ENCODE measurements at places on chromosomes 4 and X.

GRCh38 chrX:134813697-134814096, 155.4 kb upstream of the PLAC1 start:
- DNase-seq, result no peak

DNA sequence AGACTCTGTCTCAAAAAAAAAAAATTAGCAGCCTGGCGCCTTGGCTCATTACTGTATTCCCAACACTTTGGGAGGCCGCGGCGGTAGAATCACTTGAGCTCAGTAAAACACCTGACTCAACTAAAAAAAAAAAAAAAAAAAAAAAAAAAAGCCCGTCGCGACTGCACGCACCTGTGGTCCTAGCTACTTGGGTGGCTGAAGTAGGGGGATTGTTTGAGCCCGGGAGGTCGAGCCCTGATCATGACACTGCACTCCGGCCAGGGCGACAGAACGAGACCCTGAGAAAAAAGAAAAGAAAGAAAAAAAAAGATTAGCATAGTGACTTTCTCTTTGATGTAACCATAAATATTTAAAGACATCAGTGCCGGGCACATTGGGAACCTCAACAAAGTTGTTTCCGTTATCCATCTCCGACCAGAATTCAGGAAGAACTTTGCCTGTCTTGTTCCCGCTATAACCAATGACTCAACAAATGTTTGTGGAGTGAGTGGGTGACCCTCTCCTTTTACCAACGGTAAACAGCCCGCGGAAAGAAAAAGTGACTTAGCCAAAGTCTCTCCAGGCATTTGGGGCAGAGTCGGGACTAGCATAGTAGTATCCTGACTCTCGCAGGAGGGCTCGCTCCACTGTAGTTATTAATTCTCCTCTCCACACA, 553 bp upstream of the MED28 start:
- no peak for DNase-seq

GRCh38 chr4:3599951-3600350, 67.7 kb upstream of the LRPAP1 start:
- no peak for DNase-seq

DNA sequence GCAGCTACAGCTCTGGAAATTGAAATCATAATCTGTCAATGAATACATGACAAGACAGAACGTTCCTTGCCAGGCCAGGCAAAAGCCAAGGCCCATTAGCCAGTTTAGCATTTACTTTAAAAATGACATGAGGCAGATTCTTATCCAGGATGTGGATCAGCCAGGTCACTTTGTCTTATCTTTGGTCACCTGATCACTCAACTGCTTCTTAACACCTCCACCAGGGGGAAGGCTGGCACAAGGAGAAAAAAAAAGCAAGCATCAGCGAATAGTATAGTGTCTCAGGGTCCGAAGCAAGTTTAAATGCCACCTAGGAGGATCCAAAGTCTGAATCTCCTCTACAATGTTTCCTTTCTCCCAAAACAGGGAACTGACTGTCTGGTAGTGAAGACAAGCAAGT, 18.8 kb downstream of the ATP1B4 start:
- no peak for DNase-seq

DNA sequence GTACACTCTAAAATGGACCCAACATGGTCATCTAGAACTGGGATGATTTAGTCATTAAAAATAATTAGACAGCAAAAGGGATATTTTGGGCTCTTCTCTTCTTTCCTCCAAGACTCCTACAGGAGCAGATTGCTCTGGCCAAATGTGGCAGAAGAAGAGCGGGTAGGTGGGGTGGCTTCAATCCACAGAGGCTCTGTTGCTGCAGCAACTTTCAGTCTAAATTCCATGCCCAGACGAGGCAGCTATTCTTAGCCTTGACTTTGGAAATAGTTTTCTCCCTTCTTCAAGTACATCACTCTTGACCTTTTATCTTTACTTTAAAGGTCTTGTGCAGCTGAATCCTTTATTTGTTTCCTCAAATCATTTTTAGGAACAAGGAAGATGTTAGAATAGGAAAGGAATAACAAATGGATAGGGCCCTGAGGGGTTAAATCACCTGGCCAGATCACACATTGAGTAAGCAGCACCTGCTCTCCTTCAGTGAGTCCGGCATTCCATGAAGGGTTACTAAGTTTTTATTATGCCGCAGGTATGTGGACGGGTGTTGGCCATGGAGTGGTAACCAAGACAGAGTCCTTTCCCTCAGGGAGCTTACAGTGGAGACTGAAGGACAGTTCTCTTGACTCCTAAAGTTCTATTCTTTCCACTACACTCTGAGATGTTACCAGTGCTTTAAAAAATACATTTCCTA, 19.3 kb upstream of the SORBS2 start:
- no peak for DNase-seq

DNA sequence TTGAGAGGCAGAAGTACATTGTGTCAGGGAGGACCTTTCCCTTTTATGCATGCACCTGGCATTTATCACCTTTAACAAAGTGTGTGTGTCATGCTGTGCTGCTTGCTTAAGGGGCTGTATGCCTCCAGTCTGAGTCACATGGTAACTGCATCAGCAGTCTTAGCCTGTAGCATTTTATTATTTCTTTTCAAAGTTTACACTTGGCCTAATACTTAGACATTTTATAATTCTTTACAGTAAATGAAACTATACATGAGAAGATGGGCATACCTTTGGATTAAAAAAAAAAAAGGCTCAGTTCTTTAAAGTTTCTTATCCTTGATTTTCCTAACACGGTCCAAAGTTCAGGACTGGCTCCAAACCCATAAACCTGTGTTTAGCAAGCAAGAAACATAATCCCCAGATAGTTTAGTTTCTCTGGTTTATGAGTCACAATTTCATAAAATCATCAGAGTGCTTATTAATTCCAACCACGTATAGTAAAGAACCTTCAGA, 14.6 kb downstream of the NPNT start:
- DNase-seq, result no peak

- DNase-seq, result no peak
These were observed 64.7 kb upstream of the TNIP3 start for GRCh38 chr4:121228848-121229247.

- DNase-seq, result no peak
These were observed 70.6 kb downstream of the ATP11C start for GRCh38 chrX:139862208-139862607.

DNA sequence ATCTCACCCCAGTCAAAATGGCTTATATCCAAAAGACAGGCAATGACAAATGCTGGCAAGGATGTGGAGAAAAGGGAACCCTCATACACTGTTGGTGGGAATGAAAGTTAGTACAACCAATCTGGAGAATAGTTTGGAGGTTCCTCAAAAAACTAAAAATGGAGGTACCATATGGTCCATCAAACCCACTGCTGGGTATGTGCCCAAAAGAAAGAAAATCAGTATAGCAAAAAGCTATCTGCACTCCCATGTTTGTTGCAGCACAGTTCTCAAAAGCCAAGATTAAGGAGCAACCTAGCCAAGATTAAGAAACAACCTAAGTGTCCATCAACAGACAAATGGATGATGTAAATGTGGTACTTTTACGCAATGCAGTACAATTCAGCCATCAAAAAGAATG, 70.7 kb downstream of the DCAF12L1 start:
- no peak for DNase-seq

DNA sequence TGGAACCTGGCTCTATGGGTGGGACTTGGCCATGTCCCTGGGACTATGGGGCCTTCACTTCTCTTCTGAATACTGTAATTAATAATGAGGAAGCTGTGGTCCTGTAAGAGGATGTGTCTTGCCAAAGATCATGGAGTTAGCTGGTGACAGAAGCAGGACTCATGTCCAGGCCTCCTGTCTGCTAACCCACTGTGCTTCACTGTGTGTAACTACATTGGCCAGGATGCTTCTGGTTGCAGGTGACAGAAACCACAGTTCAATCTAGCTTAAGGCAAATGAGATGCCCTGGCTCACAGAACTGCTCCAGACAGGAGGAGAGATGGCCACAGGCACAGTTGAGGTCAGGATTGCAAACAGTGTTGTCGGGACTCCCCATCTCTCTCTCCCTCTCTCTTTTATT, 3.1 kb downstream of the MTMR1 start:
- no peak for DNase-seq

- no peak for DNase-seq
These were observed 135.1 kb downstream of the REPS2 start for GRCh38 chrX:17081511-17081910.

GRCh38 chr4:79886557-79886956, 186.5 kb downstream of the ANTXR2 start:
- no peak for DNase-seq

GRCh38 chrX:50691820-50692219, 122.2 kb downstream of the SHROOM4 start:
- peak; percentile 36 for DNase-seq

- DNase-seq, result no peak
These were observed at the start of gene UCP1 for GRCh38 chr4:140568507-140569306. TSS of gene UCP1 (minus strand) at chr4:140568961. CDS start at chr4:140568729, 232 bp downstream.

- no peak for DNase-seq
These were observed 348.2 kb downstream of the FBXW7 start for GRCh38 chr4:152187693-152188092.

DNA sequence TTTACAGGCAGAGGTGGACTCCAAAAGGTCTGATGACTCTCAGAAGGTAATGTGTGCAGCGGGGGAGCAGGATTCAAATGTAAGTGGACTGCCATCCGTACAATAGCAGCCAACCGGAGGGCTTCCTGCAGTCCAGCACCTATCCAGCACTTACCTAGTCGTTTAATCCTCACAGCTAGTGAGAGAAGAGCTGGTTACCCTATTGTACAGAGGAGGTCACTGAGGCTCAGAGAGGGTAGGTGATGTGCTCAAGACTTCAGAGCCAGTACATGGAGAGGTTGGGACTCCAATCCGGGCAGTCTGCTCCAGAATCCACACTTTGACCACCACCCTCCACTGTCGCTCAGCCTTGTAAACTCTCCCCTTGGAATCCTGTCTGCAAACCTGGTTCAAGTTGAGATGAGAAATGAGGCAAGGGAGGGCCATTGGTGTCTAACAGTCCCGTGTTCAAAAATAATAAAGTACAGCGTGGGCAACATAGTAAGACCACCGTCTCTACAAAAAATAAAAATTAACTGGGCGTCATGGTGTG, 22.5 kb upstream of the JAKMIP1 start:
- DNase-seq, result no peak

DNA sequence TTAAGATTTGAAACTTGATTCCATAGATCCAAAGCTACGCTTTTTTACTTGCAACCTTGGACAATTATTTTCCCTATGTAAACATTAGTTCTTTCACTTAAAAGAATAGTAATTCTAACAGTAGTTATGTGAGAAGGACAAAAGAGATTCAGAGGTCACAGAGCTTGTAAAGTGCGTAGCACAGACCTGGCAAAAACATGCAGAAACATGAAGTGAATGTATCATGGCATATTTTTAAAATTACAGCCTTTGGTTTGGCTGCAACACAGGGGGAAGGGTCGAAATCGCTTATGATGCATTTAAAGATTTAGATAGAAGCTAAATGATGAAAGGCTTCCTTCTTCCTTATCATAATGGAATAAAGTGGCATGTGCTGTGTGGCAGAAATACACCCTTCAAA, 1068.8 kb downstream of the ARAP2 start:
- DNase-seq, result no peak

GRCh38 chr4:15354371-15355297, 73.2 kb upstream of the C1QTNF7 start:
- no peak for DNase-seq

GRCh38 chrX:130139474-130140201, 26.0 kb downstream of the AIFM1 start:
- no peak for DNase-seq

- no peak for DNase-seq
These were observed 401.8 kb downstream of the PABPC4L start for GRCh38 chr4:133799717-133800315.

DNA sequence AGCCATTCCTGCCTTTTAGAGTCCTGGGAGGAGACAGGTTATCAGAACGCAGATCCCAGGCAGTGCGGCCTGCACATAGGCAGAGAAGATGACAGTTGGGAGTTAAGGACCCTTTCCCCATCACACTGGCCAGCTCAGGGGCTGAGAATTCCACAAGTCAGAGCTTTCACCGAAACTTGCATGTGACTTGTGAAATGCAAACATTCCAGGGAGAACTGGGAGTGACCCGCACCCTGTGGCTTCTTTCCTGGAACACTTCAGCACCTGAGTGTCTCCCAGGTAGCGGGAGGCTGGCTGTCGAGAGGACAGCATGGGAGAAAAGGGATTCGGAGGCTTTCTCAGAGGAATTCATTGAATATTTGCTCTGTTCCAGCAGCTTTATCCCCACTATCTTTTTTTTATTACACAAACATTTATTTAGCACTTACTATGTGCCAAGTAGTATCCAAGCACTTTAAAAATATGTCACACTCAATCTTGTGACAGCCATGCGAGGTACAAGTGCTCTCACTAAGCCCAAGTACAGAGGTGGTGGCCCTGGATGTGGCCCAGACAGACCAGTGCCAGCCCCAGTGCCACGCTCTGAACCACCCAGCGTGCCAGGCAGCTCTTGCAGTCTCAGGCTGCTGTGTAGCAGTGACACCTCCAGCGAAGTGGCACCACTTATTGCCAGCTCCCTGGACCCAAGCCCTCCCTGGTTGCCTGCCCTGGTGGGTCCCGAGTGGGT, 100.5 kb downstream of the PHKA2 start:
- no peak for DNase-seq

GRCh38 chrX:20128670-20129069, 12.0 kb upstream of the MAP7D2 start:
- DNase-seq, result no peak

GRCh38 chr4:15336410-15337167, 91.2 kb upstream of the C1QTNF7 start:
- DNase-seq, result no peak

- no peak for DNase-seq
These were observed 59.3 kb upstream of the HS3ST1 start for GRCh38 chr4:11487868-11488544.

DNA sequence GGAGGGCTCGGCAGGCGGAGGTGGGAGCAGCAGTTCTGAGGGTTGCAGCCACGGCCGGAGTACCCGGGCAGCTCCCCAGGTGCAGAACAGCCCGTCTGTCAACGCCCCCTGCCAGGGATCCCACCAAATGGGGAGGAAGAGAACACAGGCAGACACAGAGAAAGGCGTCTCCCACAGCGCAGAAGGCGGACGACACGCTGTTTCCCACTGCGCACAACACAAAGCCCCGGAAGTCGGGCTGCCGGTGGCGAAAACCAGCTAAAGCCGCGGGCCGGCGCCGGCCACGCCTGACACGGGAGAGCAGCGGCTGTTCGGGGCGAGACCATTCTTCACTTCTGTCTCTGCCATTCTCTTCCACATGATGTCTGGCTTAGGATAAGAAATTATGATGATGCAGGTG, 31.6 kb downstream of the CTBP1 start:
- DNase-seq, result no peak

DNA sequence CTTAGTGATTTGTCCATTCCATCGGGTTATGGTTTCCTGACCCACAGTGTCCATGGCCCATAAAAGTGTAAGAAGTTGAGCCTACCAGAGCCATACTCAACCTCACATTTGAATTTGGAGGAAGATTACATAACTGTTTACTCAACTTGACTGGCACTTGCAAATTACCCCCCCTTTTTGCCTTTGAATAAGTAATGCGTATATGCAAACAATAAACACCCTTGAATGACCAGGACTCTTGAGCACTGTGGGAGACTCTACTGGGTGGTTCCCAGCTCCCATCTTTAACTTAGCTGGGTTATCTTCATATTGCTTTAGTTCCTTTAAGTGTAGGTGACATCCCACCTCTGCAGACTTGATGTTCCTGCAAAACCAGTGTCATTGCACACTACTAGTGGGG, 30.6 kb upstream of the STIM2 start:
- DNase-seq, result no peak

All from NCI-H1092 (cell line).